ENCODE measurements at places on chromosomes 5 and 9.
A peak's percentile ranks its signal among the peaks of the same experiment; 100 is the strongest.

DNA sequence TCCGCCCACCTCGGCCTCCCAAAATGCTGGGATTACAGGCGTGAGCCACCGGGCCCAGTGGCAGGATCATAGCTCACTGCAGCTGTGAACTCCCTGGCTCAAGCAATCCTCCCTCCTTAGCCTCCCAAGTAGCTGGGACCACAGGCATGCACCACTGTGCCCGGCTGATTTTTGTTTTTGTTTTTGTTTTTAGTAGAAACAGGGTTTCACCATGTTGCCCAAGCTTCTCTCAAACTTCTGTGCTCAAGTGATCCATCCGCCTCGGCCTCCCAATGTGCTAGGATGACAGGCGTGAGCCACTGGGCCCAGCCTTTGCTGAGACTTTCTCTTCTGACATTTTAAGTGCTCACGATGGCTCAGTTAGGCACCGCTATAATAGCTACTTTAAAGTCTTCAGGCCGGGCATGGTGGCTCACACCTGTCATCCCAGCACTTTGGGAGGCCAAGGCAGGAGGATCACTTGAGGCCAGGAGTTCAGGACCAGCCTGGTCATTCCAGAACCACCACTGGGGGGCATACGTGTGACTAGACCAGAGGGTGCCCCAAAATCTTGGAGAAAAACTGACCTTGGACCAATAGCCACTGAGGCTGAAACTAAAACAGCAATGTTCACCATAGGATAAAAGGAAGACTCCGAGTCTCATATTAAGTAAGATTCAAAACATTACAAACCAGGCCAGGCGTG lies 3.1 kb upstream of the ENTPD8 start:
- DNase-seq: no peak
- no peak overlapping the region for H3K4me3 ChIP-seq
- H3K4me1 ChIP-seq: no peaks in the 10 kb centered on the region

GRCh38 chr9:38373679-38374078 lies 18.8 kb upstream of the ALDH1B1 start:
- no peaks in the 10 kb centered on the region for H3K36me3 ChIP-seq
- no peak overlapping the region for H3K4me3 ChIP-seq
- no peaks in the 10 kb centered on the region for H3K4me1 ChIP-seq
- no peak overlapping the region for H3K27ac ChIP-seq

DNA sequence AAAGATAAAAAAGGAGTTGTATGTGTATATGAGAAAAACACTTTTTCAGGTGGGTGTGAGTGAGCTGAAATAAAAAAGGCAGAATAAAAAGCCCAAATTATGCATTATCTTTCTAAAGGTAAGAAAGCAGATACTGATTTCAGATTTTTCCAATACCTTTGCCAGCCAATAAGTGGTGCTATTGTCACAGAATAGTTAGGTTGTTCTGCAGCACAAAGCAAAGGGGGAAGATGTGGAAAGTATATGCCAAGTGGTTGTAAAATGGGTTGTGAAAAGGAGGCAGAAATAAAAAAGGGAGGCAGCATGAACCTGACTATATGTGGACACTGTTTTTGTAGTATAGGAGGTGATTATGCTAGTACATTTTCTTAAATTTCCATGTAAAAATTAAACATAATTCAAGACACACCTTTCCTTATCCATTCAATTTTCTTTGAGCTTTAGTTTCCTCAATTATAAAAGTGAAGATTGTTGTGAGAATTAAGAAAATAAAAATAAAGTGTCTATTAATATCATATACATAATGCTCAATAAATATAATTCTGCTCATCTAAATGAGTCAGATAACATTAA lies 106.7 kb downstream of the SMIM15 start:
- H3K27me3 ChIP-seq: no peaks in the 10 kb centered on the region
- no peak for DNase-seq
- no peaks in the 10 kb centered on the region for H3K36me3 ChIP-seq

DNA sequence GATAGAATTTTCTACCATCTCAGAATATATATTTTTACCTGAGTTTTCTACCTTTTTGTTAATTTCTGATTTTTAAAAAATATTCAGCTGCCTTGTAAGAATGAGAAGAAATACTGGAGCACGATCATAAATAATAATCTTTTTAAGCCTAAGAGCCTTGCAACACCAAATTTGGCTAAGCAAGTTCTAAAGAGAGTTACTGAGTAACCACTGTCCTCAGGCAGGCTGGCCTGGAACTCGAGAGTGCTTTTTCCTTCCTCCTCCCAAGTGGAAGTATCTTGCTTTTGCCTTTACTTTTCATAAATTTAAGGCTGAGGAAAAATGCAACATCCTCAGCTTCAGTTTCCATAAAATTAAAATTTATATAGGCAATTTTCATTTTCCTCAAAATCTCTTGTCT lies 21.0 kb downstream of the GLRX start:
- no peaks in the 10 kb centered on the region for H3K27me3 ChIP-seq
- H3K4me1 ChIP-seq: no peaks in the 10 kb centered on the region
- no peak overlapping the region for H3K27ac ChIP-seq
- no peak overlapping the region for H3K4me3 ChIP-seq
- no peak for DNase-seq
- no peaks in the 10 kb centered on the region for H3K36me3 ChIP-seq

GRCh38 chr5:138585157-138585556 lies 10.0 kb upstream of the HSPA9 start:
- DNase-seq: no peak
- no peaks in the 10 kb centered on the region for H3K36me3 ChIP-seq
- H3K27me3 ChIP-seq: no peaks in the 10 kb centered on the region
- no peaks in the 10 kb centered on the region for H3K4me1 ChIP-seq

DNA sequence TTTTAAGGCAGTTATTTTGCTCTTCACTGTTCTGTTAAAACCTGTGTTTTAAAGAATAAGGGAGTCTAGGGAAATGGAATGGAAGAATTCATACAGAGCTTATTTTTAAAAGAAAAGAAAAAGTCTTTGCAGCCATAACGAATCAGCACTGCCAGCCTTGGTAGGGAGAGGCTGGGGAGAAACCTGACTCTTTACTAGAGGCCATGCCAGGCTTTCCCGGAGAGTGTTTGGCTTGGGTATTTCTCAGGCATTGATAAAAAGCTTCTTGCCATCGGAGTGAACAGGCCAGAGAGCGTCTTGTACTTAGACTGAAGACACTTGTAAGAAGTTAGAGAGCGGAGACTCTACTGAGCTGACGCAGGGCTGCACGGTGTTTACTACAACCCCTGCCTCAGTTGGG lies 72.7 kb upstream of the NFIL3 start:
- H3K27ac ChIP-seq: peak overlapping the region; percentile 68
- no peaks in the 10 kb centered on the region for H3K36me3 ChIP-seq
- H3K4me1 ChIP-seq: no peaks in the 10 kb centered on the region
- H3K27me3 ChIP-seq: no peaks in the 10 kb centered on the region
- DNase-seq: no peak

GRCh38 chr5:167643631-167644280 lies 647.7 kb upstream of the WWC1 start:
- no peak overlapping the region for H3K4me3 ChIP-seq
- H3K27ac ChIP-seq: no peak overlapping the region
- no peaks in the 10 kb centered on the region for H3K4me1 ChIP-seq
- no peak for DNase-seq

GRCh38 chr9:73065439-73065838 lies 86.2 kb upstream of the ANXA1 start:
- H3K4me1 ChIP-seq: no peaks in the 10 kb centered on the region
- no peaks in the 10 kb centered on the region for H3K27me3 ChIP-seq
- peak; percentile 55 for DNase-seq
- H3K4me3 ChIP-seq: no peak overlapping the region
- H3K36me3 ChIP-seq: no peaks in the 10 kb centered on the region

DNA sequence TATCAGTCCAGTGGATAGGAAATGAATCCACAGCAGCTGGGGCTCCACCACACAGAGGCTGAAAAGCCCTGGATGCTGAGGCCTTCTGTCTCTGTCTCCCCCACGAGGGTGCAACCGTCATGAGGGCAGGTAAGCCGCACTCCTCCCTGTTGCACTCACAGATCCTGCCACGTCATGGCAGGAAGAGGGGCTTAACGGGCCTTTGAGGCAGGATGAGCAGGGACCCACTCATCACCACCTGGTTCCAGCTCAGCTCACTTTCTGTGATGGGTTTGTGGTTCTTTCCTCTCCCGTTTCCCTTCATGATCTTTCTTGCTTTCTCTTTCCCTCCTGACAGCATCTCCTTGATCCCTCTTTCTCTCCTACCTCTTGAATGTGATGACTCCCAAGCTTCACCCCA lies 575.2 kb downstream of the CCDC171 start:
- H3K27ac ChIP-seq: no peak overlapping the region
- no peaks in the 10 kb centered on the region for H3K36me3 ChIP-seq
- H3K27me3 ChIP-seq: no peaks in the 10 kb centered on the region
- H3K4me3 ChIP-seq: no peak overlapping the region
- DNase-seq: no peak
- no peaks in the 10 kb centered on the region for H3K4me1 ChIP-seq

DNA sequence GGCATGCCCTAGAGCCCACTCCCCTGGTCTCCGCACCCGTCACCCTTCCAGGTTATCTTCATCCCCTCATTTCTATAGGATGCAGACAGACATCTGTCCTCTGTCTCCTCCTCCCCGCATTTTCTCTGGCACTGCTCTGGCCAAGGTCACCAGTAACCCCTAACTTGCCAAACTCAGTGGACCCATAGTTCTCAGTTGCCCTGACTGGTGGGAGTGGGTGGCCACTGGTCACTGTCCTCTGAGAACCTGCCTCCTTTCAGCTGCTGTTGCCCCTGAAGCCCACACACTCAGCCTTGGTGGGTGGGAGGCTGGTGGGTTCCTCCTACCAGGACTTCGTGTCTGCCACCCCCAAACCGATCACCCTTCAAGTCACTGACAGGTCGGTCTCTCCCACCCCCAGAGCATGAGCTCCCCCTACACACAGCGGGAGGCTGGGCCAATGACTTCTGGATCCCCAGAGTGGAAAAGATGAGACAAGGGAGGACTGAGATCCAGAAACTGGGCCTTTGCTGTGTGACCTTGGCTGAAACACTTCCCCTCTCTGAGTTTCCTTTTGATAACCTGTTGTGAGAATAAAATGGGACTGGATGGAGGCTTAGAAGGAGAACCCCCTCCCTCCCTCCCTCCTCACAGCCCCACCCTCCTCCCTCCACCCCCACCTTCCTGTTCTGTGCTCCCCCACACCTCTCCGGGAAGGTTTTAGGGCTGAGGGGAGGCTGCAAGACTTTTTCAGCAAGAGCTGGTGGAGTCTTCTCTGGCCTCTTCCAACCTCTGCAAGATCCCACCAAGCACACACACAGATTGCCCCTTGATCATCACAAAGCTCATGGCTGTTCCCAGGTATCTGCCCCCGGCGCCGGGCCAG lies 2.4 kb upstream of the DBN1 start:
- H3K4me1 ChIP-seq: no peaks in the 10 kb centered on the region
- H3K27ac ChIP-seq: no peak overlapping the region
- H3K4me3 ChIP-seq: no peak overlapping the region
- no peaks in the 10 kb centered on the region for H3K27me3 ChIP-seq

GRCh38 chr9:19432473-19432872 lies 23.7 kb downstream of the ACER2 start:
- H3K36me3 ChIP-seq: peaks cover 1% of the 10 kb centered on the region
- H3K4me1 ChIP-seq: peaks cover 3% of the 10 kb centered on the region
- no peak overlapping the region for H3K4me3 ChIP-seq
- no peak for DNase-seq

DNA sequence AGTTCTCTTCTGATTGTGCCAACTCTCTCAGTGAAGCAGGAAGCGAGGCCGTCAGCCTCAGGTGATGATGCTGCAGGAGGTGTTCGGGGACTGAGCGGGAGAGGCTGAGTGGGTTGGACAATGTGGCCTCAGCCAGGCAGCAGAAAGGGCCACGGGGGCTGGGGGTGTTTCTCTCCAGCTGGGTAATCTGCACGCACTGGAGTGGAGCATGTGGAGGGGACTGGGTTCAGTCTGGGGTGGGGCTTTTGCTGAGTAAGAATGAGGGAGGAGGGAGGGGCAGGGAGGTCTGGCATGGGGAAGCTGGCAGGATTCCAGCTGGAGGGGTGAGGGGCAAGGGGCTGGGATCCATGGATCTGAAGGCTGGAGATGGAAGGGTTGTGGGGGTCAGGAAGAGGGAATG lies 60.8 kb upstream of the PHYKPL start:
- DNase-seq: peak; percentile 33
- H3K4me1 ChIP-seq: no peaks in the 10 kb centered on the region
- H3K4me3 ChIP-seq: no peak overlapping the region
- no peak overlapping the region for H3K27ac ChIP-seq
- no peaks in the 10 kb centered on the region for H3K27me3 ChIP-seq

DNA sequence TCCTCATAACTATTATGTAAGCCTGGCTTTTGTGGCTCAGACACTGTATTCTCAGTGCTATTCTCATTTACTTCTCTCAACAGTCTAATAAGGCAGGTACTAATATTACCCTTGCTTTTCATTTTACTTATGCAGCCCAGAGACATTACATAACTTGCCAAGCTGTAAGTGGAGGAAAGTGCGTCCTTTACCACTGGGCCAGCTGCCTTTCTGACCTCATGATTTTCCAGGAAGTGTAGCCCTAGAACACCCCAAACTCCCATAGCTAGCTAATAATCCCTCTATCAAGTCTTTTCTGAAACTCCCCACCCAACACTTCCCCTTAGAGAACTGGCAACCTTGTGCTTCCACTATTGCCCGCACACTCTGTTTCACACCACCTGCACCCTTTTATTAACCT lies 192.9 kb upstream of the HMHB1 start:
- H3K4me3 ChIP-seq: no peak overlapping the region
- no peak for DNase-seq
- no peaks in the 10 kb centered on the region for H3K36me3 ChIP-seq
- no peak overlapping the region for H3K27ac ChIP-seq
- H3K27me3 ChIP-seq: no peaks in the 10 kb centered on the region

DNA sequence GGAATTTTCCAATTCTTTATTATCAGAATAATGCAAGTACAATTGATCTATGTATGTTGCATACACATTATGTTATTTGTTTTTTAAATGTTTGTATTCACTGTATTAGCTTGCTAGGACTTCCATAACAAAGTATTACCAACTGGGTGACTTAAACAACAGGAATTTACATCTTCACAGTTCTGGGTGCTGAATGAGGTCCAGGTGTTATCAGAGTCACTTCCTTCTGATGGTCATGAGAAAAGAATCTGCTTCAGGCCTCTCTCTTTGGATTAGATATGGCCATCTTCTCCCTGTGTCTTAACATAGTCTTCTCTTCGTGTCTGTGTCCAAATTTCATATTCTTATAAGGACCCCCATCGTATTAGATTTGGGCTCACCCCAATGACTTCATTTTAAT lies 229.1 kb upstream of the TRPC7 start:
- H3K4me3 ChIP-seq: no peak overlapping the region
- no peak overlapping the region for H3K27ac ChIP-seq
- H3K36me3 ChIP-seq: no peaks in the 10 kb centered on the region
- no peaks in the 10 kb centered on the region for H3K4me1 ChIP-seq
- H3K27me3 ChIP-seq: no peaks in the 10 kb centered on the region
- no peak for DNase-seq

GRCh38 chr9:135281791-135282737 lies 194.6 kb downstream of the OLFM1 start:
- H3K27me3 ChIP-seq: no peaks in the 10 kb centered on the region
- no peaks in the 10 kb centered on the region for H3K4me1 ChIP-seq
- H3K36me3 ChIP-seq: no peaks in the 10 kb centered on the region
- H3K4me3 ChIP-seq: no peak overlapping the region

Data from aorta (tissue), 5 donors.